ENCODE measurements at places on chromosomes 3 and 15. TPM values are rescaled to one million over a fixed set of nuclear protein-coding genes. Genes with fewer than 3 reads are reported as not detected.
A peak's percentile ranks its signal among the peaks of the same experiment; 100 is the strongest.

- no peak for DNase-seq
These were observed 111.5 kb downstream of the RSRC1 start for GRCh38 chr3:158221426-158221825.

DNA sequence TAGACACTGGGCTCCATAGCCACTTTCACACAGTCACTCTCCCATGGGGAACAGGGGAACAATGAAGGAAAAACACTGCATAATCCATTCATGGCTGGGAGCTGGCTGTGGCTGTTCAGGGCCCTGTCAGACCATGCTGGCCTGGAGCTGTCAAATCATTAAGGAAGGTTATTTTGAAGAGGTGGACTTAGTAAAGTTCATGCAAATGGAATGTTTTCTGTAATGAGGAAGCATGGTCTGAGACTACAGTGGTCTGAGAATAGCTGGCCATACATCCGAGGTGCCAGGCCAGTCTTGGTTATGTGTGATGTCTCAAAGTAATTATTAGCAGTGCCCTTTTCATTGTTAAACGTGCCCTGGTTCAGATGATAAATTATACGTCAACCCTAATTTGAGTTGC lies 117.1 kb upstream of the MRPS22 start:
- DNase-seq: no peak

- no peak for DNase-seq
These were observed 1223.2 kb downstream of the OTOL1 start for GRCh38 chr3:162719684-162720341.

- DNase-seq: no peak
These were observed 74.9 kb downstream of the EFCAB12 start for GRCh38 chr3:129353589-129353941.

GRCh38 chr3:111737706-111738086 lies 121.4 kb upstream of the PHLDB2 start:
- no peak for DNase-seq

DNA sequence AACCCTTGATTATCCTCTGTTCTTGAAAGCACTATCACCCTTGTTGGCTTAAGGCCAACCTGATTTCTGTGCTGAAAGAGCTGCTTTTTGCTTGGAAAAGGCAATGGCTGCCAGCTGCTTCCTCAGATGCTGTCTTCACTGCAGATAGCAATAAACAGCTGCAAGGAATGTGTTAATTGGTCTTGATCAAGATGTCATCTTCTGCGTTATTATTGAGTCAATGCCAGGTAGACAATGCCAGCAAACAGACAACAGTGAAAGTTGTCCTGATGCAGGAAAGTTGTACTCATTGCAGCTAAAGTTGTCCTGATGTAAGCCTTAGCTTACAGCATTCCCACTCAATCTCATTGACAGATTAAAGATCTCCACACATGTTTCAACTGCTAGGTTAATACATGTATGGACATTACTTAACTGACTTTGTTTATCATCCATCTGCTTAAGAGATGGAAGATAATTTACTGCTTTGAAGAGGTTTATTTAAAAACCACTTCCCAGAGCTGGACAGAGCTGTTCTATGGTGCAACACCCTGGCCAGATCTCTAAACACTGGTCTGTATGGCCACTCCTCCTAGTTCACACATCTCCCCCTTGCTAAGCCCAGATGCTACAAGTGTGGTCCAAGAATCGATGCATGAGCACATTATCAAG lies 251.0 kb upstream of the MCTP2 start:
- no peak for DNase-seq

GRCh38 chr3:133944181-133944580 lies 48.5 kb upstream of the RAB6B start:
- DNase-seq: no peak

GTF2A2 gene
- total RNA-seq: 83.1 TPM

DNA sequence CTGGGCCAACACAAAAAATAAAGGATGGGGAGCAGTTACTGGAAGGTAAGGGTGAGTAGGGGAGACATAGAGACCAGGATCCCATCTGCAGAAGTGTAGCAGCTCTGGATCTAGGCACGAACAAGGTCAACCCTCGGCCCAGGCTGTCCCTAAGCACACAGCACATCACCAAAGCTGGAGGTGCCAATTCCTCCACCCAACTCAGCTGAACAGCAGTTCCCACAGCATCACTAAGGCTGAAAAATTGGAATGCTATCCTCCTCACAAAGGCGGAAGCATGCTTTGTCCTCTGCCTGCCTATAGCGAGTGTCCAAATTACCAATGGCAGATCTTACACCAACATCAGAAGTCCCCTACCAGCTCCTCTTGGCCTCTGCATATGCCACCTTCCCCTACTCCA lies 33.9 kb downstream of the OSBPL10 start:
- DNase-seq: no peak

- DNase-seq: no peak
These were observed 44.6 kb downstream of the EIF4E3 start for GRCh38 chr3:71680603-71681002.

- DNase-seq: peak; percentile 87
These were observed 5.2 kb downstream of the SETD5 start for GRCh38 chr3:9402410-9403228.

PFN2 gene
- 328 TPM for total RNA-seq

PIERCE2 gene
- 3.9 TPM for total RNA-seq

GRCh38 chr3:189954733-189955665 lies 165.7 kb downstream of the P3H2 start:
- DNase-seq: no peak
